ENCODE measurements at places on chromosomes 7 and 10.

DNA sequence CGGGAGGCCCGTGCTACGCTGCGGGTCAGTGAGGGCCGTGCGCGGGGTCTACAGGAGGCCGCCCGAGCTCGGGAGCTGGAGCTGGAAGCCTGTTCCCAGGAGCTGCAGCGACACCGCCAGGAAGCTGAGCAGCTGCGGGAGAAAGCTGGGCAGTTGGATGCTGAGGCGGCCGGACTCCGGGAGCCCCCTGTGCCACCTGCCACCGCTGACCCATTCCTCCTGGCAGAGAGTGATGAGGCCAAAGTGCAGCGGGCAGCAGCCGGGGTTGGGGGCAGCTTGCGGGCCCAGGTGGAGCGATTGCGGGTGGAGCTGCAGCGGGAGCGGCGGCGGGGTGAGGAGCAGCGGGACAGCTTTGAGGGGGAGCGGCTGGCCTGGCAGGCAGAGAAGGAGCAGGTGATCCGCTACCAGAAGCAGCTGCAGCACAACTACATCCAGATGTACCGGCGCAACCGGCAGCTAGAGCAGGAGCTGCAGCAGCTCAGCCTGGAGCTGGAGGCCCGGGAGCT is 7.0 kb downstream of the LZTS2 start:
- no peak for DNase-seq

GRCh38 chr10:123518765-123519164 is 147.4 kb upstream of the GPR26 start:
- no peak for DNase-seq

DNA sequence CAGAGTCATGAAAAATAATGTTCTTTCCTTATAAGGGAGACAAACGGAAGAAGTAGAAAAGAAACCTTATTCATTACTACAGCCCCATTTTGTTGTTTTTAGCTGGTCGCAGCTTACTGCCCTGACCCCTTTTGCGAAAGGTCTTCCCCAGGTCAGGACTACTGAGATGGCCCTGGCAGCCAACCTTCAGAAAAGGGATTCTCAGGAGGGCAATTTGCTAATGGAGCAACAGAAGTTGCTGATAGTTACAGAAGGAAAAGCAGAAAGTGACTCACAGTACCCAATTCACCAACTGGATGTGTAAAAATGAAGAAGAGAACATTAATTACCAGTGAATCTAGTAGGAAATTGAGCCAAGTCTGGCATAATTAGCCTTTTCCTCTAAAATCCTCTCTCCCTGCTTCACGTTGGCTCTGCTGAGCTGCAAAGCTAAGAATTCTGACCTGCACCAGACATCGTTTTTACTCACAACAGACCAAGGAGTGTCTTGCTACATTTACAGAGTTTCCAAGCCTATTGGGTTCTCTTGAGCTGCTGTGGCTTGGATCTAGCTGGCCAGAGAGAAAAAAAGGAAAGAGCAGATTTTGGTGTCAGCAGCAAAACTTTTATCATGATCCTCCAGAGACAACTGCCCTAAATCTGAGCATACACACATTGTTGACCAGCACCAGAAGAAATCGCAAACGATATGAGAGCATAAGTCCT is 499.9 kb upstream of the FZD8 start:
- peak; percentile 26 for DNase-seq

DNA sequence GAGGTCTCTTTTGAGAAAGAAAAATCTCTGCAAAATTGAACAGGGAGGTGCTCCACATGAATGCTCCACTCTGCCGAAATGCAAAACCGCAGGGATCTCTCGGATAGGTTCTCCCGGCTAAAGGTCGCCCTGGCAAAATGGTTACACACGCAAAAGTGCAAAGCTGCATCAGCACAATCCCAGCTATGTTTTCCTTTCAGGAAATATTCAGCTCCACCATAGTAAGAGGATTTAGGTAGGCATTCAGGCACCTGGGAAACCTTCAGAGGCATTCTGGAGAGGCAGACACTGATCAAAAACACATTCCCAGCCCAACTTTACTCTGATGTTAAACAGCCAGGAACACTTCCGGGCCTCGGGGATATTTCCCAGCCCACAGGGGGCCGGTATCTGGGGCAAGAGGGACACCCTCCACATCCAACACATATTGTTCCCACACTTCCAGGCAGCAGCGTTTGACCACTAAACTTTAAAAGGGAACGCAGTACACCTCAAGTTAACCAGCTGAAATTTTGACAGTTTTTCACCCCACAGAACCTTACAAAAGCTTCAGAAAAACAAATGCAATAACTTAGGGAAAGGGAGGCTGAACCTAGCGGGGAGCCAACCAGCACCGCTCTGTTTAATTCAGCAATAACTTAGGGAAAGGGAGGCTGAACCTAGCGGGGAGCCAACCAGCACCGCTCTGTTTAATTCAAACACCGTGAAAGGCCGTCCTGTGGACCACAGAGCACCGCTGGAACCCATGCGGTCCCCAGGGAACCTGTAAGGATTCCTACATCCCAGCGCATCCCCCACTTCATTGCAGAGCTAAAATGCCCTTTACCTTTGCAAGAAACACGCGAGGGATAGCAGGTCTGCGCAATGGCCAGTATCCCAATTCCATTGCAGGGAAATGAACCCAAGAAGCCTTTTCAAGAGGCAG is 45.9 kb downstream of the TNS3 start:
- no peak for DNase-seq

GRCh38 chr7:143391462-143392404 is 10.6 kb downstream of the ZYX start:
- DNase-seq: peak; percentile 90

DNA sequence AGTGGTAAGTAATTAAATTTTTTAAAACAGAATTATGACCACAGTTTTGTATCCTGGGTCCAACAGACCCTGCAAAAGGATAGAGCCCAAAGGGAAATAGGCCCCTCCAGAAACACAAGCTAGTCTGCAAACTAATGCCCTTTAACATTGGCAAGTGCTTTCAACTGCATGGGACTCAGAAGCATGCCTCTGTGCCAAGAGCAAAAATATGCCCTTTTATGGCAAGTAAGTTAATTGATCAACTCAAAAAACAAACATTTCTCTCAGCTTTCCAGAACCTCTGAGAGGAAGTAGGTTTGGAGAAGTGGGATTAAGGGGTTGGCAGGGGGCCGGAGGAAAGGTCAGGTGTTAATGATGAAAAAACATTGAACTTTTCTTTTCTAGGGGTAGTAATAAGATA is 186.6 kb upstream of the PRSS1 start:
- DNase-seq: no peak

DNA sequence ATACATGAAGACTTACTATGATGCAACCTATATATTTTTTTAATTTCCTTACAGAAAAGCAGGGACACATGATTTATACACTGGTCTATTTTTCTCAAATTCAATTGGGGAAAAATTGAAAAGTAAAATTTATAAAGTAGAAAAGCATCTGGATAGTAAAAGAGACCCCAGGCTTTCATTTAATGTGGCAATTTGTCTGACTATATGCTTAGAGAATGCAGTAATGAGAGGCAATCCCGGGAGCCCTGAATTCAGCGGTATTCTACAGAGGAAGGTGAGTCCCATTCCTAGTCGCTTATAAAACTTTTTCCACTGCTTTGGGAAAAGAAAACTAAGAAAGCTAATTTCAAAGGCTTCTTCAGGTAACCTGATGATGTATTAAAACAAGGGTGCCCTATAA is 167.1 kb downstream of the SEMA3D start:
- no peak for DNase-seq

DNA sequence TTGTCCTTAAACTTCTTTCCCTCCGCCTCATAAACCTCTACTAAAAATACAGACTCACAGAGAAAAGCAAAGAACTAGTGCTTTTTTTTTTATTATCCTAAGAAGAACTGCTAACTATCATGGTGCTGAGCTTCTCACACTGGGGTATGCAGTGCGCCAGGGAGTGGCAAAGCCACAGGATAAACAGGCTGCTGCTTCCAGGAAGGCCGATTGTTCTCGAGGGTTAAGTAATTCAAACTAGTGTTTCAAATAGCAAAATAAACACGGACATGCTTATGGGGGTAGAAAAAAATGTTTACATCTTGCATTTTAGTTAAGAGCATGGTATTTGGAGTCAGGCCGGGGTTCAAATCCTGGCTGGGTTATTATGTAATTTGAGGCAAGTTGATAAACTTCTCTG is 157.0 kb downstream of the TAX1BP1 start:
- no peak for DNase-seq

Data from cardiac fibroblast (primary cell).